Pons (tissue), 1 donor: ENCODE measurements at places on chromosomes 4 and X.

- DNase-seq: no peak
Measured at GRCh38 chr4:109011241-109012026, 248.6 kb upstream of the ETNPPL start.

DNA sequence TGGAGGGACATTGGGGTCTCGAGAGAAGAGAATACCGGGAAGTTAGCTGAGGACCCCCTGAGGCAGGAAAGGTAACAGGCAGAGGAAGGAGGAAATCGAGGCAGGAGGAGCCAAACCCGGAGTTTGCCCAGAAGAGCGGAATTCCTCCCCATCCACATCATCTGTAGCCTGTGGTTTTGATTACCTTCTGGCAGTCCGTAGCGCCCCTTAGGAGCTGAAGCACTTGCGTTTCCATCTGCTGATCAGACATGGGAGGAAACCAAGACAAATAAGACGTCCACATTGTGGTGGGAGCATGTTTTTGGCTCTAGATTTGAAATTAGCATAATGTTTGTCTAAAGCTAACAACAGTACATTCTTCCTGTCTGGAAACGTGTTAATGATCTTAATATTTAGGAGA is 26.8 kb upstream of the HMX1 start:
- DNase-seq: no peak

DNA sequence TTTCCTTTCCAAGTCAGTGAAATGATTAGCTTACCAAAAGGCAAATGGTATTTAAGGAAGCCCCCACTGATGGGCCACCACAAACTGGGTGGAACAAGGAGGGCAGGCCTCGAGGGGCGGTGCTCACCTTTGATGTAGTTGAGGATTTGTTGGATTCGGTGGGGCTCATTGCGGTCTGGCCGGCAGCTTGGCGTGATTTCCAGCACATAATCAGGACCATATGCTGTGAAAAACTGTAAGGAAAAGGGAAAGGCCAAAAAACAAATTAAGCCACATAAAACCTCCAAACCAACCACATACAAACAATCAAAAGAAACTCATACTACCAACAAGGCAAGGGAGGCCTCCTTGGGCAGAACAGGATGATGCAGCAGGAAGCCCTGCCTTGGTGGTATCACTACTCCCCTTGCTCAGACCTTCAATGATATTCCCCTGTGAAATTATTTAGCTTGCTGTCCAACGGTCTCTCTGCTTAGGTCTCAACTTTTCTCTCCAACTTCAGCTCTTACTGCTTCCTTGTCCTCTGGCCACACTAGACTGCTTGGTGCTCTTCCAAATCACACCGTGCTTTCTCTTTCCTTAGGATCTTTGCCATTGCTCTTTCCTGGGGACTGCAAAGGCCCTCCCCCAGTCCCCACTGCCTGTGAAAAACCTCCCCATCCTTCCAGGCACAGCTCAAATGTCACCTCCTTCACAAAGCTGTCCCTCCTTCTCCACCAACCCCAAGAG is 46.1 kb upstream of the CITED1 start:
- DNase-seq: no peak

GRCh38 chr4:108458681-108459080 is 161.7 kb upstream of the RPL34 start:
- no peak for DNase-seq

GRCh38 chr4:71275004-71275403 is 63.8 kb upstream of the SLC4A4 start:
- DNase-seq: peak; percentile 43

DNA sequence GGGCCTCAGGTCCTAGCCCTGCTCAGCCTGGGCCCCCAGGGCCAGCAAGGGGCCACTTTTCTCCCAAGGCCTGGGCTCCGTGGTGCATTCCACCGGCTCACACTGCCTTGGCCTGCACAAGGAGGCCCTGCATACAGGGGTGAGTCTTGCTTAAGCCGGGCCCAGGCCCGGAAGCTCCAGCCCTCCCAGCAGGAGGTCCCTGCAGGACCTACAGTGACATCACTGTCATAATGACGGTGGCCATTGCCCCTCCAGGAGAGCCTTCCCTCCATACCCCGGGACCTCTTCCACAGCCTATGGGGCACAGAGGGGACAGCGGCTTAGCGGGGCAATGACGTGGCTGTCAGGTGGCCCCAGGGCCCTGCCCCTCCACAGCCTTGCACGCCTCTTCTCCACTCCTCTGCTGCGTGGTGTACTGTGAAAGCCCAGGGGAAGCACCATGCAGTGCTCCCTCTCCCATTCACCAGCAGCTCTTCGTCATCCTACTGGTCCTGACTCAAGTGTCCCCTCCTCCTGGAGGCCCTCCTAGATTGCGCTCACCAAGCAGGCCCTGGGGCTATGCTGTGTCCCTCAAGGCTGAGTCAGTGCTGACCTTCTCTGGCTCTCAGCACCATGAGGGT is 32.3 kb upstream of the AFAP1 start:
- no peak for DNase-seq

- DNase-seq: no peak
Measured at GRCh38 chr4:113406723-113407016, 354.9 kb downstream of the CAMK2D start.

DNA sequence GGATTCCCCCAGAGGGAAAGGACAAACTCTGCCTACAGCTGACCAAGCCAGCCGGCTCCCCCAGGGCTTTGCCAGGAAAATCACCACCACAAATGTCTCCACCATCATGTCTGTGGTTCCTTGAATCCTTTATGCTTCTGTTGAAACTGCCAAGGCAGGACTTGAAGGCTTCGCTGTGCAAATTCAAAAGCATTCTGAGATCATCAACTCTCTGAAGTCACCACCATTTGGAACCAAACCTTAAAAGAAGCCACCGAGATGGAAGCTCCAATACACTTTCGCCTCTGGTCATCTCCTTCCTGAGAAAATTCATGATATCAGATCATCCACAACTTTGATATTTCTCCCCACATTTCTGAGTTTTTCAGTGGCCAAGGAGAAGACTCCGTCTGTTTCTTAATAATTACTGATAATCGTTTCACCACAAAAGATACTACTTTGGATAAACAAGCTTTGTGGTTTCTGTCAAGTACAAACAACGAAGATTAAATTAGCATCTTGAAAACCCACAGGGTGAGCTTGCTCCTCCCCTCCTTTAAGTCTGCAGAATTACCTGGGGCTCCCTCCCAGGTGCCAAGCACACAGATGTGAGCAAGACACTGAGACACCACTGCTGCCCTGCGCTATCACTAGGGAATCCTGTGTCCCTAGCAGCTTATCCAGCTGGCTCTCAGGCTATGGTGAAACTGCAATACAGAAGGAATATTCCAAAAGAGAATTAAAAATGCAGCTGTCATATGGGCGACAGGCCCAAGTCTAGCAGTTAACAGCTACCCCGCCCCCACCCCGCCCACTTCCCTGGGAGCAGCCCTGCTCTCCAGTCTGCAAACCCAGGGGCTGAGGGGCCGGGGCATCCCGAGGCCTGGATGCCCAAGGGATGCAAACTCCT is 125.0 kb upstream of the TBL1X start:
- DNase-seq: no peak

DNA sequence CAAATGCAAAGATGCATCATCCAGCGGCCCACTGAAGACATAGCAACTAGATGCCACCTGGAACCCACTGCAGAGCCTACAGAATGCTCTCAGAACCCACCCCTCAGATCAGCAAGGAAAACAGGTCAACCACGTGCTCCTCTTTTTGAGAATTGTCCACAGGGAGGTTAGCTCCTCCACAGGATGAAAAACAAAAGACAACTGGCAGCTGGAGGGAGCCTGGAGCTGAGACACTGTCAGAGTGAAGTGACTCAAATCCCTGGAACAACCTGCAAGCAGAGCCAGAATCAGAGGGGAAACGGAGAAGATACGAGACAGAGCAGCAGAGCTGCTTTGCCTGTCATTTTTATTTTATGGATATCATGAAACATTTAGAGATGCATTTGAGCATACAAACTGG is 277.6 kb downstream of the GASK1B start:
- DNase-seq: no peak

GRCh38 chr4:134326866-134327265 is 125.3 kb upstream of the PABPC4L start:
- no peak for DNase-seq
